ENCODE measurements at places on chromosomes 12 and 14.

GRCh38 chr12:62468935-62469334, 2.3 kb downstream of the MON2 start:
- DNase-seq = no peak

- no peak for DNase-seq
Observed at GRCh38 chr12:57012600-57013465, 3.5 kb downstream of the TAC3 start.

DNA sequence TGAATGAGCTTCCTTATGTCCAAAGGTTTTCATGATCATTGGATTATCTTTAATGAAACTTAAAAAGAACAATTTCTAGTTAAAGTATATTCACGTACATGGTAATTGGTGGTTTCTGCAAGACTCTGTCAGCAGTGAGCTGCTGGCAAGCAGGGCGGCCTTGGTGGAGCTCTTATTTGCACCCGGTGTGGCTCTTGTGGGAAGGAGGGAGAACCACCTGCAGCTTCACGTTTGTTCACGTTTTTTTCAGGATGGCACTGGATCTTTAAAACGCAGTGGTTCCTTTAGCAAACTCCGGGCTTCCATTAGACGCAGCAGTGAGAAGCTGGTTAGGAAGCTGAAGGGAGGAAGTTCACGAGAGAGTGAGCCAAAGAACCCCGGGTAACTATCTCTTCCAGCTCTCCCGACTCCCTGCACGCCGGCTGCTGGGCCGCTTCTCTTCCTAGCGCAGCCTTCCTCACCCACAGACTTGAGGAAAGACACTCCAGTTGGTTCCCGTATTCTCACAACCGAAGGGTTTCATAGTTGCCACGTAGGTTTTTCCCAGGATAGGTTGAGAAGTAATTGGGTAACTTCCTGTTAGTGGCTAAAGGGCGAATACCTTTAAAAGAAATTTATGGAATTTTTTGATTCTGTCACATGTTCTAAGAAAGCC, 28.3 kb downstream of the XRCC3 start:
- DNase-seq = no peak

DNA sequence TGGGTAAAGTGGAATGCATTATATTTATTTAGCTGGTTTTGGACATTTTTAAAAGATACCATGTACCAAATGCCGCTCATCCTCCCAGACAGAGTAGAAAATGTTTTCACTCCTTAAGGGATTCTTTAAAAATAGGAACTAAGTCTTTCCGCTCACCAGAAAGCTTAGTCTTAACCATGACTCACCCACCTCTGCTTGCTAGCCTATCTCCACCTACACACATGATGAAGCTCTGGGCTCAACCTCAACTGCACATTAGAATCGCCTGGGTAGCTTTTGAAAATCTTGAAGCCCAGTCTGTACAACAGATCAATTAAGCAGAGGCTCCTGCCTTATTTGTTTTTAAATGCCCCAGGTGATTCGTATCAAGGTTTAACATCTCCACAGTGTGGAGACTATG, 260.5 kb downstream of the NEDD1 start:
- no peak for DNase-seq

DNA sequence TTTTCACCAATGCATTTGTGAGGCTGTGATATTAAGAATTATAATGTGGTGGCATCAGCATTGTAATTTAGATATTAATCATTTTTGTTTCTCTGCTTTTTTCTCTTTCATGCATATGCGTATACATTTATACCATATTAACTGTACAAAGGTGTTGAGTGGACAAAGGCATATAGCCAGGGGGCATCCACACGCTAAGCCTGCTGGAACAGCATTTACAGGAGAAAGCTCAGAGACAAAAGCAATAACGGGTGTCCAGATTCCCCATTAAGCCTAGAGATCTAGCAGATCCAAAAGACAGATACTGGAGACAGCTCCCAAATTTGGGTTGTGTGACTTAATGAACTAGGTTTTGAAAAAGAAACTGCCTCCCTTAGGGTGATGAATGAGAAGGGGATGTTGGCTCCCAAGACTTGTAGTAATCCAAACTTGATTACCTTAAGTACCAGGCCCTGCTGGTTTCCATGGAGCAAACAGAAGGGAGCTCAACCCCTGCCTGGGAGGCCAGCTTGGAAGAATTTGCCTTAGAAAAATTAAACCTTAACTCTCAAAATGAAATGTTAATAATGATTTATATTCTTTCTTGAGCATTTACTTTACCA, 181.9 kb downstream of the SLC6A15 start:
- DNase-seq = no peak

- no peak for DNase-seq
Observed at GRCh38 chr14:70881549-70882177, 25.6 kb upstream of the PCNX1 start.

DNA sequence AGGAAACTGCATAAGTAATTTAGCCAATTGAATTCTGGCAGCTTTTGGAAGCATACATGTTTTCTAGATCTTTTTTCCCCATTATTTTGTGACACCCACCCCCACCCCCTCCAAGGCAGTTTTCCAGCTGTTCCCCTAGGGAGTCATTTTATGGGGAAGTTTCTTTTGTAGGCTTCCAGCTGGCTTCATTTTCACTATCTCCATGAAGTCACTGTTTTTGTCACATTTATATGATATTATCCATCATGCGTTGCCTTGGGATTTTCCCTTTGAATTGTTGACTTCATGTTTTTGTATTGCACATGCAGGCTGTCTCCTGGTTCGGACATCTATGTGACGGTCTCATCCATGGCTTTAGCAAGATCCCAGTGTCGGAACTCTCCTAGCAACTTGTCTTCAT, 233.6 kb upstream of the RGS6 start:
- no peak for DNase-seq

GRCh38 chr14:55684956-55685584, 105.1 kb downstream of the KTN1 start:
- DNase-seq = peak; percentile 80

DNA sequence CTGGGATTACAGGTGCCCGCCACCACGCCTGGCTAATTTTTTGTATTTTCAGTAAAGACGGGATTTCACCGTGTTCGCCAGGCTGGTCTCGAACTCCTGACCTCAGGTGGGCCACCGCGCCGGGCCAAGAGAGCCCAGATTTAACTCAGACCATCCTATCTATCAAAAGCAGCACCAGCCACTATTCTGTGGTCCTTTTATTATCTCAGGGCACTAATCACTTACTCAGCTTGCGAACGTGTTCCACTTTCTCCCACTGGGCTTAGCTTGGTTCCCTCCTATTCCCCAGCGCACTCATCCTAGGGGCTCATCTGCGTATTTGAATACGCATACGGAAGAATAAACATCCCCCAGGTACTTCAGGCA, 16.2 kb upstream of the AACS start:
- no peak for DNase-seq

DNA sequence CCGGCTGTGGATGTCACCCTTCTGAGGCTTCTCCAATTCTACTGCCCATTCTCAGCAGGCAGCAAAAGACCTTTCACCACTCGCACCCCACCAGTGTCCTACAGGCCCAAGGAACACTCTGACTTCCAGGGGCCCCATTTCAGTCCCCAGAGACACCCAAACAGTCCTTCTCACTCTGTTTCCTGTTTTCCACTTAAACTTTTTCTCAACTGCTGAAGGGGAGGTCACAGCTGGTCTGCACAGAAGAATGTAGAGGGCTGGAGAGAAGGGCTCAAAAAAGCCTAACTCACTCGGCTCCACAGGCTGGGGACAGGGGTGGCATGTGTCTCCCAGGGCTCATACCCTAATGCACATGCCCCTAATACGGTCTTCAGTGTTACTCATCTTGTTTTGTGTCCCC, 4.2 kb upstream of the DTX1 start:
- DNase-seq = no peak

DNA sequence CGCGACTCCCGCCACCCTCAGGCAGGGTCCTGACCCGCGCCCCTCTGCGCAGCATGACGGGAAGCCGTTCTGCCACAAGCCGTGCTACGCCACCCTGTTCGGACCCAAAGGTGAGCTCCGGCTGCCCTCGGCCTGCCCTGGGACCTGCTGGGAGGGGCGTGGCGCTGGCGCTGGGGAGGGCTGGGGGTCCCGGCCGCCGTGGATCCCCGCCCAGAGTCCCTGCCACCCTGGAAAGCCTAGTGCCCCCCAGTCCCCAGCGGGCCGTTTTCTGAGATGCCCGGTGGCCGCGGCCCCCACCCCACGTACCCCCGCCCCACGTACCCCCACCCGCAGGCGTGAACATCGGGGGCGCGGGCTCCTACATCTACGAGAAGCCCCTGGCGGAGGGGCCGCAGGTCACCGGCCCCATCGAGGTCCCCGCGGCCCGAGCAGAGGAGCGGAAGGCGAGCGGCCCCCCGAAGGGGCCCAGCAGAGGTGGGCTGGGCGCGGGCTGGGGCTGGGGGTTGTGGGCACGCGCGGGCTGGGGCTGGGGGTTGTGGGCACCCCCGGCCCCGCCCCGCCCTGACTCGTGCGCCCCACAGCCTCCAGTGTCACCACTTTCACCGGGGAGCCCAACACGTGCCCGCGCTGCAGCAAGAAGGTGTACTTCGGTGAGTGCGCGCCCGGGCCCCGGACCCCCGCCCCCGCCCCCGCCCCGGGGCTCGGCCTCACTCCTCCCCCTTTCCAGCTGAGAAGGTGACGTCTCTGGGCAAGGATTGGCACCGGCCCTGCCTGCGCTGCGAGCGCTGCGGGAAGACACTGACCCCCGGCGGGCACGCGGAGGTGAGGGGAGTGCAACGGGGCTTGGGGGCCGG, 4.0 kb downstream of the CRIP2 start:
- no peak for DNase-seq

- no peak for DNase-seq
Observed at GRCh38 chr12:26678697-26679660, 154.0 kb downstream of the ITPR2 start.

DNA sequence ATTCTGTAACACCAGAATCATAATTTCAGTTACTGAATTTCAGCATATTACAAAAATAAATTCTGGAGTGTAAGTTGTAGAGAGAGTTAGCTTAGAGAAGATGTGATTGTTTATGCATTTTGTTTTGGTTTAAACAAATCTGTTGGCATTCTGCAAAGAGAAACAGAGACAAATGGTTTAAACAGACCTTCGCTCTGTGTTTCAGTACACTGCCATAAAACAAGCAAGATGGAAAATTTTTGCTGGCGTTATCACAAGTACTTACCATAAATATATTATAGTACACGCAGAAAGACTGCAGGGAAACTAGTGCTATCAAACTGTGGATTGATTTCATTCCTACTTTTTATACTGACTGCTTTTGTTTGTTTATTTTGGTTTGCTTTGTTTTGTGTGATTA, 850.3 kb upstream of the FOXG1 start:
- DNase-seq = no peak

Measured in gastrocnemius medialis (tissue), 4 donors.